ENCODE measurements at places on chromosomes 1 and 21.
A peak's percentile ranks its signal among the peaks of the same experiment; 100 is the strongest.

- DNase-seq, result no peak
Measured at GRCh38 chr1:180524915-180525714, 22.7 kb upstream of the ACBD6 start.

GRCh38 chr1:164519426-164519825 lies 39.6 kb upstream of the PBX1 start:
- DNase-seq, result no peak

GRCh38 chr1:243980071-243980470 lies 71.0 kb upstream of the ZBTB18 start:
- no peak for DNase-seq

- no peak for DNase-seq
Measured at GRCh38 chr1:221672239-221672645, 69.6 kb downstream of the DUSP10 start.

GRCh38 chr21:27104846-27105431 lies 138.1 kb upstream of the ADAMTS5 start:
- DNase-seq, result no peak

DNA sequence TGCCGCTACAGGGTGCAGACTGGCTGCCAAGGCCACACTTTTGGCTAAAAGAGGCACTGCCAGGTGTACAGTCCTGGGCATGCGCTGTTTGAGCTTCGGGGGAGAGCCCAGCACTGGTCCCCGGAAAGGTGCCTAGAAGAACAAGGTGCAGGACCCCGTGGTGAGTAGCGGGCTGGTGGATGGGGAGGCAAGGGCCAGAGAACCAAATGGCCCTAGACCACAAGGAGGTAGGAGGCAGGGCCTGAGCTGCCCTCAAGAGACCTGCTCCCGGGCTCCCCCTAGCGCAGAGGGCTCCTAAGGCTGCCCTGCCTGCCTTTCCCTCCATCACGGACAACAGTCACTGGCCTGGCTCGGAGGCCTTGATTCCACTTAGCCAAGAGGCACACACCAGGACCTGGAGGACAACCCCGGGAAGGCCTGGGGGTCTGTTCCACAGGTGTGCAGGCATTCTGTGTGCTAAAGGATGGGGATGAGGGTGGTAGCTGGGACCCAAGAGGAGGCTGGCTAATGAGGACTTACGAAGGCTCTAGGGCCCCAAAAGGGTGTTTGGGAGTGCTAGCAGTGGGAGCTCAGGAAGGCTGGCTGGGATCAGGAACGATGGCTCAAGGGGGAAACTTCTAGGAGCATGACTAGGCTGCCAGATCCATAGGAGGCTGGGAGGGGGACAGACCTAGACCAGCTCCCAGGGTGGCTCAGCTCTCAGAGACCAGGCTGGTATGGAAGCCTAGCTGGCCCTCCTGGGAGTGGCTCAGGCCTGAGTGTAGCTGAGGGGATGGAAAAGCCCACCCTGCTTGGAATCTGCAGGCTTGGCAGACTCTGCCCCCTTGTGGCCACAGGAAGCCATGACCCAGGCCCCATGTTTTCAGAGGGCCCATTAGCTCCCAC lies 742 bp downstream of the ARTN start:
- peak; percentile 50 for DNase-seq

- DNase-seq, result no peak
Measured at GRCh38 chr1:24345334-24345733, 26.2 kb downstream of the GRHL3 start.

DNA sequence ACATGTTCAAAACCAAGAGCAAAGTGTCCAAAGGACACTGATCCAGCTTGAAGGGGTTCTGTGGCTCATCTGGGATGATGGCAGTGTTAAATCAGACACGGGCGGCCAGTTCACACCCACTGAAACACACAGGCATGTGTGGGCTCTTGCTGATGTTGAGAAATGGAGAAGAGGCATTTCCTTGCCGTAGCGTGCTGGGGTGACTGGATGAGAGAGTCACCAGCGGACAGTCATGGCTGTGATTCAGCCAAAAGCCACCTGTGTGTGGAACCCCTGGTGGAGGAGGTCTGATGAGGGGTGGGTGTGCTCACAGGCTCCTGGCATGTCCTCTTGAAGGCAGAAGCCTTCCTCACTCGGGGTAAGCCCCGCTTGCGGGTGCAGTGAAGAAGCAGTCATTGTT lies 7.2 kb downstream of the C1orf35 start:
- DNase-seq, result no peak

DNA sequence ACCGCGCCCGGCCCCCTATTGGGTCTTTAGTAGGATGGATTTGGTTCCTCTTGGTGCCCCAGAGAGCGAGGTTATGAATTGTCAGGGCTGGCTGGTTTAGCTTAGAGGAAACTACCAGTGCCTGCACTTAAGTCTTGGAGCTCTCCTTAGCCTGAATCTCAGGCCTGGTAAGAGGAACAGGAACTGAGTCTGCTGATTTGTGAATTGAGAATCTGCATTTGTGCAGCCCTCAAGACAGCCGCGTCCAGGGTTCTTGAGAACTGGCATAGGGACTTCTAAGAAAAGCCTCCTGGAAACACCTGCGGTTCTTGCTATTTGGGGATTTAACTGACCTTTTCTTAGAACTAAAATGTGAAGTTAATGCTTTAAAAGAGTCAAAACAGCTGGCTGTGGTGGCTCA lies 1.7 kb downstream of the NECAP2 start:
- DNase-seq, result no peak

DNA sequence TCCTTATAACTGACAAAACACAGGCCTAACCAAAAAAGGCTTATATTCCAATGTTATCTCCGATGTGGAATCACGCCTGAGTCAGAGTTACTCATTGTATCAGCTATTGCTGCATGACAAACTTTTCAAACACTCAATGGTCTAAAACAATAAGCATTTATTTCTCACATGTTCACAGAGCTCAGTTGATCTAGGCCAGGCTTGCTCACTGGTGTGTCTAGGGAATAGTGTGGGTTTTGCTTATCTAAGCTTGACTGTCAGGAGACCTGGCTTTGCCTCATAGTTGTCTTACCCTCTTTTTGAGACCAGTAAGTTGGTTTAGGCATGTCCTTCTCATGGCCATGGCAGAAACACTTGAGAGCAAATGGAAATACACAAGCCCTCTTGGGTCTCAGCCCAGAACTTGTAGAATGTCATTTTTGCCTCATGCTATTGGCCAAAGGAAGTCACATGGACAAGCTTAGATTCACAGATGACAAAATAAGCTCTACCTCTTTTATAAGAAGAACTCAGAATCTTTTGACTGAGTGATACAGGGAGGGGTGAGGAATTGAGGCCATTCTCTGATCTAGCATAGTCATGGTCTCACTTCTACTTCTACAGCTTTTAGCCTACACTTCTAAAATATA lies 130.8 kb downstream of the HMCN1 start:
- no peak for DNase-seq

DNA sequence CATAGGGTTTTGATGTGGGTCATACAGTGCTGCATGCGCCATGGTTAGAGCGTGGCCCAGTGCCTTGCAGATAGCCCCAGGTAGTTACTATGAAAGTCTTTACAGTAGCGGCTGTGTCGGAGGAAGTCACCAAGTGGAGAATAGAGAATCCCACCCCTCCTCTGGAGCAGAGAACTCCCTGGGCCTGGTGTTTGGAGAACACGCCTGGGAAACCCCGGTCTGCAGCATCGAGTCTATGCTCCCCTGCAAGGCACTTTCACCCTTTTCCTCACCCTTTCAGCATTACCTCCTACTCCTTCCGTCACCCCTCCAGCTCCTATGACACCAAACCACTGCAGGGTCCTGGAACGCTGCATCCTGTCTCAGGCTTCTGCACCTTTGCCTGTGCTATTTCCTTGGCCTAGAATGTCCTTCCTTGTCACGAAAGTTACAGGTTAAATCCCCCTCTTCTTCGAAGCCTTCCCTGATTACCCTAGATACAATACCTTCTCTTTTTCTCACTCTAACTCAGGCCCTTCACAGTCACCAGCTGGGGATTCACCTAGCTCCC lies 2.7 kb upstream of the SLC1A7 start:
- DNase-seq, result no peak

DNA sequence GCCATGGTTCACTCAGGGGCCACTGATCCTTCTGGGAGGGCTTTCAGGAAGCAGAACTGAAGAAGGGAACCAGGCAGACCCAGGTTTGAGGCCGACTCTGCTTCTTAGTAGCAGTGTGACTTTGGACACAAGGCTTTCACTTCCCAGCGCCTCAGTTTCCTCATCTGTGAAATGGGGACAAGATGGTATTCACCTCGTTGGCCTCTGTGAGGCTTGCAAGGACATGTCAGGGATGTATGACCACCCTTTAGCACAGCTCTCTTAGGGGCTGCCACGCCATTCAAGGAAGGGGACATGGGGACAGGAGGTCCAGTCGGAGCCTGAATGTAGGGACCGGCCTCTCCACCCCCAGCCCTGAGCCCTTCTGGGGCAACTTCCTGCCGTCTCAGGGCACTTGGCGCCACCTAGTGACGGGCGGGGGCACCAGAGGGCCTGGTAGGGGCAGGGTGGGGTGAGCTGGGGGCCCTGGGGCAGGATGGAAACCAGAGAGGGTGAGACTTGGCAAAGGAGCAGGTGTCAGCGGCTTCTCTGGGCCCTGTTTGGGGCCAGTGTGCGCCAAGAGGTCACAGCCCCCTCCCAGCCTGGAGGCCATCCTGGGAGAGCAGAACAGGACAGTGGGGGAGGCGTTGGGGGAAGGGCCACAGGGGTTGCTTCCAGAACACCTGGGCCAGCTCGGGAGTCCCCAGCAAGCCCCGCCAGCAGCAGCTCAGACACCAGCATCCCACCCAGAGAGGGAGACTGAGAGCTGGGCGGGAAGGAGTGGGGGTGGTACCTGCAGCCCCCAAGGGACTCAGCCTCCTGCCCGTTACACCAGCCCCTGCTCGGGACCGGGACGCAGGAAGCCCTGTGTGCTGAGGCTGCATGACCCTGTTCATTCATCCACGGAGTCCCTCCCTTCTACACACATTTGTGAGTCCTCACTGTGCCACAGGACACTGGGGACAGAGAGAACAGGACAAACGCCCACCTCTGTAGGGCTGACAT lies 102.5 kb upstream of the TARDBP start:
- peak; percentile 64 for DNase-seq

DNA sequence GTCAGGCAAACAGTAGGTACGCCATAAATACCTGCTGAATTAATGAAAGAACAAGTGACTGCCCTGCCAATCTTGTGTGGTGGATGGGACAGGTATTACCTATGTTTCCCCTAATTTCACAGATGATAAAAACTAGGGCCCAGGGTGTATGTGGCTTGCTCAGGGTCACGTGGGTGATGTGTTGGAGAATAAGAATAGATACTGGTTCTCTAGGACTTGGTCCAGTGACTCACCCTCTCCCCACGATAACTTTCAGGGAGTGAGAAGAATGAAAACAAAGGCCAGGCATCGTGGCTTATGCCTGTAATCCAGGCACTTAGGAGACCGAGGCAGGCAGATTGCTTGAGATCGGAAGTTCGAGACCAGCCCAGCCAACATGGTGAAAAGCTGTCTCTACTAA lies 26.7 kb downstream of the SLC26A9 start:
- DNase-seq, result no peak

DNA sequence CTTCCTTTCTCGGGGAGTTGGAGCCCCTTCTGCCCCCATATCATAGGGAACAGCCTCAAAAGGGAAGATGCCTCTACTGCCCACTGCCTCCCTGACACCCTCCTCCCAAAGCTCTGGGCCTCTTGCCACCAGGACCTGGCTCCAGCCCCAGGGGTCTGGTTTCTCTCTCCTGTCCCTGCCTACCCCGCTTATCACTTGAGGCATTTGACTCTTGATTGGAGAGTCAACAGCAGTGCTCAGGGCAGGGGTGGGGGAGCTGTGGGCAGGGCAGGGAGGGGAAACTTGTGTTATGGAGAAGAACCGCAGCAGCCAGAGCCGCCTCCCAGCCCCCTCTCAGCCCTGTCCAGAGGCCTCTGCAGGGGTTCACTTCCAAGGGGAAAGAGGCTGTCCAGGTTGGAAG lies 573 bp downstream of the TRIM63 start:
- DNase-seq, result no peak

DNA sequence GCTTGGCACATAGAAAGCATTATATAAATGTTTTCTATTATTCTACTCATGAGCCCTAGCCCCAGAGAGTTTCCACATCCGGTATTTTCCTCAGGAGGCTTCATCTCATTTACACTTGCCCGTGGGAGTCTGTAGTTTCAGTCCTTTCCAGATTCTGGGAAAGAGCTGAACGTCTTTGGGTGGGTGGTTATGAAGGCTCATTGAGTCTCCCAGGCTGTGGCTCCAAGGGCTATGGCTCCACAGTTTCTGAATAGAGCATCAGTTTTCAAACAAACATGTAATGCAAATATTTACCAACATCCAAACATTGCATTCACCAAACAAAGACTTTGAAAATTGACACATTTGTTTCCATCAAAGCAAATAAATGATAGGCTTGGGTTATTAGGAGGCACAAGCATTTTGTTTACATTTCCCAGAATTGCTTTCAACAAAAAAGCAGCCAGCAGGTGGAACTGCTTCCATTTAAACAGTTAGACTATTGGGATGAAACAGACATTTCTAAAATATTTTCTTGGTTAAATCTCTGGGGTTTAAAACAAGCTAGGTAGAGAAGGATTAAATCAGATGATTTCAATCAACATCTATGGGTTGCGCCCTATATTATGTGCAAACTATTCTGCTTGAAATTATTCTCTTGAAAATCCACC lies 1.3 kb upstream of the LEMD1 start:
- DNase-seq, result no peak

GRCh38 chr1:234474375-234474774 lies 4.6 kb downstream of the TARBP1 start:
- no peak for DNase-seq

GRCh38 chr1:153978274-153978909 lies 918 bp upstream of the JTB start:
- no peak for DNase-seq

DNA sequence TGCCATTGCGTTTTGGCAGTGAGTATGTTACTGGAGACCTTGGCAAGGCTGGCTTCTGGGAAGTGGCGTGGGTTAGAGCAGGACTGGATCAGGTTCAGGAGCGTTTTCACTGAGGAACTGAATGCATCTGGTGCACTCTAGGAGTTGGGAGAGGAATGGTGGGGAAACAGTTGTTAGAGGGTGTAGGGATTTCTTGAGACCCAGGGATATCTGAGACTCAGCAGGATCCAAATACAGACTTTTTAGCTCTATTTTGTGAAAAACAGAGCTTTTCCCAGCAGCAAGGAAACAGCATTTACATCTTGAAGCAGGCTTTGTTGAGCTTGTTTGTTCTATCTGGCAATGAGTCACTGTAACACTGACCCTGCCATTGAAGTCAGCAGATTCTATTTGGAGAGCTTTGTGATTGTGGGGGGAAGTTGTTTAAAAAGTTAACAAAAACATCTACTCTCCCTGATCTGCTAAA lies 56.9 kb upstream of the NRIP1 start:
- DNase-seq, result no peak

- no peak for DNase-seq
Measured at GRCh38 chr1:23673086-23673813, 18.4 kb upstream of the RPL11 start.

GRCh38 chr1:17588048-17588871 lies 48.8 kb downstream of the ARHGEF10L start:
- DNase-seq, result no peak

GRCh38 chr1:38991638-38992411 lies 749 bp downstream of the AKIRIN1 start:
- DNase-seq, result no peak

GRCh38 chr1:183600136-183600535 lies 9.9 kb upstream of the NCF2 start:
- DNase-seq, result no peak

All from stimulated activated CD4-positive, alpha-beta T cell treated with anti-CD3 and anti-CD28 coated beads, Interleukin-4, amount 100 ng/mL, for 48 hours (primary cell).